ENCODE measurements at places on chromosomes 11 and 22. TPM values are rescaled to one million over a fixed set of nuclear protein-coding genes. Genes with fewer than 3 reads are reported as not detected.

The CHST1 gene
- total RNA-seq, result 5.5 TPM

The RAG2 gene
- not detected for total RNA-seq

The MRGPRX4 gene
- not detected for total RNA-seq

The STK33 gene
- total RNA-seq, result 16.6 TPM

The INCENP gene
- total RNA-seq, result 21.6 TPM

The SSTR3 gene
- total RNA-seq, result 0.26 TPM

The CARD18 gene
- not detected for total RNA-seq

Measured in left lung (tissue), 14 donors.